Right renal cortex interstitium (tissue), 3 donors: ENCODE measurements at places on chromosomes 3 and 15.

GRCh38 chr3:183576487-183577107, 21.1 kb upstream of the KLHL6 start:
- DNase-seq: no peak

- DNase-seq: no peak
These were observed 745.3 kb downstream of the TUSC7 start for GRCh38 chr3:117454908-117455307.

GRCh38 chr3:138329127-138329983, at the start of gene NME9:
TSS of gene NME9 (minus strand) at chr3:138329851. CDS start at chr3:138329335, 516 bp downstream.
- no peak for DNase-seq

DNA sequence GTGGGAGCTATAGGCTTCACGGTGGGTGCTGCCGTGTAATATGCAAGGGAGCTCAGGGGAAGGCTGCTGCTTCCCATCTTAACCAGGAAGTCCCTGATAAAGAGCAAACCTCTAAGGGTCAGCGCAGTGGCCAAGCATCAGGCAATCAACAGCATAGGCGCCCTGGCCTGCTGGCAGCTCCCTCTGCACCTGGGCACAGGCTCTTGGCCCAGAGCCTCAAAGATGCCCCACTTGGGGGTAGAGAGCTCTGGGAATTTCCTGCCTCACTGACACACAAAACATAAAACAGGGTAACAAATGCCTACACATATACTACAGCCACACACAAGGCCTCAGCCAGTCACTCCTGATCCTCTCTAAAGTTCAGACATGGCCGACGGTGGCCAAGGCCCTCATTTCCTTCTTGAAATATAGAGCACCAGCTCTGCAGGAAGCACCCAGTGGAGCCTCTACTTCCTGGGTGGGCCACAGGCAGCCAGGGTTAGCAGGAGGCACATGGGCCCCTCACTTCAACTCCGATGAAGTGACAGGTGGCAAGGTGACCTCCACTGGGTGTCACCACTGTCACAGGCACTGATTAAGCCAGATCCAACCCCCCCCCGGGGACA, 20.5 kb downstream of the SLC41A3 start:
- DNase-seq: no peak

DNA sequence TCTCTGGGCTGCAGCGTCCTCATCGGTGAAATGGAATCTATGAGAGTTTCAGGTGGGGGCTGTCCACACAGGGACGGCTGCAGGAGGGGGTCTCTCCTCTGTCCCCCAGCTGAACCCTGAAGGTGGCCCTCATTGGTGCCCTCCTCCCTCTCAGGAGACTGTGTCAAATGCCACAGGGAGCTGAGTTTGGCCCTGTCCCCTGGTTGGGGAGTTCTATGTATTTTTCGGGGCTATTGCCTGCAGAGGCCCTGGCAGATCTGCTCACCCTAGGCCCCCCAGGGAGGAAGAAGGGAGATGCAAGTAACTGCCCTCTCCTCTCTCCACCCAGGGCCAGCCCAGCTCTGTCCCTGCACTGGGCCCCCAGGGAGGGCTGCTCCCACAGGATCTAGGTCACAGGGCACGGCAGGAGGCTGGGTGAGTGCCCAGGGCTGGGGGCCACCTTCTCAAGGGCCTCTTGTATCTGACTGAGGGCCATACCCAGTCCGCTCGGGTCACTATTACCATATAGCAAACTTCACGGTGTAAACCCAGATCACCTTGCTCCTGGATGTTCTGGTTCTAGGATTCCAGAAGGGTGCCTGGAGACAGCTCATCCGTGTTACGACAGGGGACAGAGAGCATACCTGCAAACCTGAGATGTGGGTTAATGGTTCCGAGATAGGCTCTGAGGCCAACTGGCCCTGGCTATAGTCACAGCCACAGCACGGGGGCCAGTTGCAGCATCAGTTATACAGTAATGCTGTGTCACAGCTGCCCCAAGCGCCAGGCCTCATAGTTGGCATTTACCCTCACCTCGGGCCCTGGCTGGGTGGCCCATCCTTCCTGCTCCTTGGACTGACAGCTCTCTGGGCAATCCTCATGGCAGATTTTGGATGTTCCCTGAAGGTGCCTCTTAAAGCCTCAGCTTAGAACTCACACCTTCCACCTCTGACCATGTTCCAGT, 102.4 kb upstream of the PRR23E start:
- no peak for DNase-seq

- no peak for DNase-seq
These were observed at the start of gene SQOR for GRCh38 chr15:45634432-45635190. TSS of gene SQOR (plus strand) at chr15:45635029. CDS start at chr15:45658924, 23,895 bp downstream.

DNA sequence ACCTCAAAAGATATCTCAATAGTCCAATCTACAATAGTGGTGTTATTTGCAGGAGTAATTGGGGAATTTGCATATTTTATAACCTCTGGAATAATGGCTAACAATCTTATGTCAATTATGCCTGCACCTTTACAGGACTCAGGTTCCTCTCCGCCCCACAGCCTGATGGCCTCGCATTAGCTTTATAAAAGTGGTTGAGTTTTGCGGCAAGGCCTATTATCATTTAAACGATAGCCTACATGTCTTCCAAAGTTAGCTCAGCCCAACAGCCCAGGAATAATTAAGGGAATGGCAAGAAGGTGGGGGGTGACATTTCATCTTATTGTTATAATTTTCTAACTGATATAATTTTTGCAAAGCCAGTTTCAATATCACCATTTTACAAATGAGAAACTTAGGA, 97.3 kb downstream of the RTP4 start:
- DNase-seq: no peak

GRCh38 chr15:71337197-71337845, 222.1 kb downstream of the THSD4 start:
- no peak for DNase-seq

GRCh38 chr3:12191559-12191958, 32.8 kb upstream of the TIMP4 start:
- DNase-seq: no peak

DNA sequence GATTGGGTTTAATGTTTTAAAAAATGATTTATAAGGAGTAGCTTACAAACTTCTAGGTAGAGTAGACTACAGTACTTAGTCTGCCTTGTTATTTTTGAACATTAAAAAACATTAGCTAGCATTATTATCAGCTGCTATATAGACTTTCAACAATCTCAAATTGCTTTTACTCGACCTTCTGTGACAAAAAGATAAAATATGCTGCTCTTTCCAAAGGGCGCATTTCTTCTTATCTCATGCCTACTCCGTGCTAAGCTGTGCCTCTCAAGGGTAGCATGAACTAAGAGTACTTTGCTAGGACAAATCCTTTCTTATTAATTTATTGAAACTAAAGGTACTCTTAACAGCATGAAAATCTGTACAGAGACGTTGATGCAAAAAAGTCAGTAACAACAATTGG, 71.3 kb downstream of the SPRED1 start:
- no peak for DNase-seq
